ENCODE measurements at places on chromosomes 16 and 17.

DNA sequence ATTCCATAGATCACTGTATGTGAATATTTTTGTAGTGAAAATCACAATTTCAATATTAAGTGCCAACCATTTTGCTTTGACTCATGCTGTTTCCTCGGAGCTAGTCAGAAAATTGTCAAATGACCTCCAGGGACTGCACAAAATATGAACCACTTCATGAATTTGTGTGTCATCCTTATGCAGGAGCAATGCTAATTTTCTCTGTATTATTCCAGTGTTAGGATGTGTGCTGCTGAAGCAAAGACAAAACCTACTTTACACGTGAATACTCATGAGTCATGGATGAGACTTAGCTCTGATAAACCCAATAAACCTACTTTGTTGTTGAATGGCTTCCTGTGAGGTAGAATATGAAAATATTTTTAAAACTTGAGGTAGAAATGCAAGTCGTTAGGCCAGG, 65.2 kb downstream of the SHCBP1 start:
- no peak for DNase-seq

DNA sequence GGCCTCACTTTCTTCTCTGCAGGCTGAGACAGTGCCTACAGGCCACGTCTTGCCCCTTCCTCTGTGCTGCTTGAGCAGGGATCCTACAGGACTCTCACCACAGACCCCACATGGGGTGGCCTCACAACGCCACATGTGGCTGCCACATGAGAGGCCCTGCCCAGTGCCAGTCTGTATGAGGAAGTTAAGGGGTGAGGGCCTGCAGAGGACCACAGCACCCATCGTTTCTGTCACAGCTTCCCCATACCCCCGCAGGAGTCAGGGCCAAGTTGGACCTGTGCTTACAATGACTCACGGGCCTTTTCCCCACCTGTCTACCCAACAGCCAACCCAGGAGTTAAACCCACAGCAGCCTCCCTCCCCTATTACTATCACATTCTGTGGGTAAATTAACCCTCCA, 2.9 kb upstream of the GSDMB start:
- DNase-seq: no peak

- no peak for DNase-seq
Observed at GRCh38 chr17:76490112-76490710, 11.0 kb downstream of the RHBDF2 start.

GRCh38 chr16:81740169-81740568, 38.9 kb upstream of the PLCG2 start:
- no peak for DNase-seq

- no peak for DNase-seq
Observed at GRCh38 chr17:19626079-19626478, 22.5 kb upstream of the ALDH3A2 start.

DNA sequence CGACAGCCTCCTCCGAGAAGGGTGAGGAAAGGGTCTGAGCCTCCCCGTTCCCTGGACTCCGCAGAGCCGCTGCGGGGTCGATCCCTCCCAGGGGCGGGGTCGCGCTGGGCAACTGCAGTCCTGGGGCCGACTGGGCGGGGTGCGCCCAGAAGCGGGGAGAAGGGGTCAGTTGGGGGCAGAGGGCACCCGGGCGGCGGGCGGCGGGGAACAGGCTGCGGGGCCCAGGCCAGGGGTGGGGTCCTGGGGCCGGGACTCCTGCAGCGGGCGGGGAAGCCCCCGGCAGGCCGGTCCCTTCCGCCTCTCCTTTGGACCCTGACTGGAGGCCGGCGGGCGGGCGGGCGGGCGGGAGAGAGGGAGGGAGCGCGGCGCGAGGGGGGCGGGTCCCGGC, 352 bp downstream of the GGNBP2 start:
- no peak for DNase-seq

All from ovary (tissue), 10 donors.